ENCODE measurements at places on chromosomes 3 and 15. TPM values are rescaled to one million over a fixed set of nuclear protein-coding genes. Genes with fewer than 3 reads are reported as not detected.

DNA sequence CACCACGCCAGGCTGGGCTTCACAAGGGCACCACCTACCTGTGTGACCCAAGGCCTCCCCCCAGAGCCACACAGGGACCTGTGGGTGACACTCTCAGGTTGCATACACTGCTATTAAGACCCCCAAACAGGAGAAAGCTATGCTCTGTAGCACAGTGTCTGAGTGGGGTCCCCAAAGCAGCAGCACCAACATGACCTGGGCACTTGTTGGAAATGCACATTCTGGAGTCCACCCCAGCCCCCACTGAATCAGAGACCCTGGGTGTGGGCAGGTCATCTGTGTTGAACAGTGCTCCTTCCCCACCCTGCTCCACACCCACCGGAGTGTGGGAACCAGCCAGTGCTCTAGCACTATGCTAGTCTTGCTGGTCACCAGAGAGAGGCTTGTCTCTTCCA, 76.1 kb downstream of the ADAMTS17 start:
- no peak for DNase-seq

DNA sequence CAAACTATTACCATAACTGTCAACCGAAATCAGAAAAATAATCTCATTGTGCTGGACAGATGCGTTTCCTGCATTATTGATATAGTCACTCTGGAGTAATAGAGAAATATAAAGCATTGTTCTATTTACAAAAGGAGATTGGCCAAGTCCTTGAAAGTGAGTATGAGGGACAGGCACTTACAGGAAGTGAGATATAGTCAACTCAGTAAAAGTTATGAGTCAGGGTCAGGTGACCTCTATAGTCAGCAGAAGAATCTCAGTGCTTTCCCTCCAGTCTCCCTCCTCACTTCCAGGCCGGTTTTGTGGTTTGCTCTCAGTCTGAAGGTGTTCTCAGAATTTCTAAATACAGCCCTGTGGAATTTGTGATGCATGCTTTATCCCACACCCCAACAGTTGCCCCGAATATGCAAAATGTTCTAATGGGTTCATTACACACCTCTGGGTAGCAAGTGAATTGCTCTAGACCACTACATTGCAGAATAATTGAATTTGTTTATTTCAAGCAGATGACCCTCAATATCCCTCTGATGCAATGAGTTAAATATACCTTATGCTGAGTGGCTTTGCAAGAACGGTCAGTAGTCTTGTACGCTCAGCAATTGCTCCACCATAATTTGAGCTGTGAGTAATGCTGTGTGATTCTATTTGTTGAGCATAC, 787.7 kb downstream of the MCTP2 start:
- DNase-seq: no peak

DNA sequence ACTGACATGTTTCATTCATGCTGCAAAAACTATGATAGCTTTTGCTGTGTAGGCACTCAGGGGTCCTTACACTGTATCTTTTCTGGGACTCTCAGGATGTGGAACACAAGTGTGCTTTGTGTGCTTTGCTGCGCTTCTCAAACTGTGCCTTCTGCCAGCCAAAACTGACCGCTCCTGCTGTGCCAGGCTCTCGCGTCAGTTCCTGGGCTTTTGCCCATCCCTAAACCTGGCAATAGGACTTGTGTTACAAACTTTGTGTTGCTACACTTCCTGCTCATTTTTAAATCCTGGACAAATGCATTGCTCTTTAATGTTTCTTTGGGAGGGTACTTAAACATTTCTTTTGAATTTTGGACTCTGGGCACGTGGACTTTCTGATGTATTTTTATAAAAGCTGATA, 60.3 kb downstream of the DIPK2A start:
- peak; percentile 68 for DNase-seq

DNA sequence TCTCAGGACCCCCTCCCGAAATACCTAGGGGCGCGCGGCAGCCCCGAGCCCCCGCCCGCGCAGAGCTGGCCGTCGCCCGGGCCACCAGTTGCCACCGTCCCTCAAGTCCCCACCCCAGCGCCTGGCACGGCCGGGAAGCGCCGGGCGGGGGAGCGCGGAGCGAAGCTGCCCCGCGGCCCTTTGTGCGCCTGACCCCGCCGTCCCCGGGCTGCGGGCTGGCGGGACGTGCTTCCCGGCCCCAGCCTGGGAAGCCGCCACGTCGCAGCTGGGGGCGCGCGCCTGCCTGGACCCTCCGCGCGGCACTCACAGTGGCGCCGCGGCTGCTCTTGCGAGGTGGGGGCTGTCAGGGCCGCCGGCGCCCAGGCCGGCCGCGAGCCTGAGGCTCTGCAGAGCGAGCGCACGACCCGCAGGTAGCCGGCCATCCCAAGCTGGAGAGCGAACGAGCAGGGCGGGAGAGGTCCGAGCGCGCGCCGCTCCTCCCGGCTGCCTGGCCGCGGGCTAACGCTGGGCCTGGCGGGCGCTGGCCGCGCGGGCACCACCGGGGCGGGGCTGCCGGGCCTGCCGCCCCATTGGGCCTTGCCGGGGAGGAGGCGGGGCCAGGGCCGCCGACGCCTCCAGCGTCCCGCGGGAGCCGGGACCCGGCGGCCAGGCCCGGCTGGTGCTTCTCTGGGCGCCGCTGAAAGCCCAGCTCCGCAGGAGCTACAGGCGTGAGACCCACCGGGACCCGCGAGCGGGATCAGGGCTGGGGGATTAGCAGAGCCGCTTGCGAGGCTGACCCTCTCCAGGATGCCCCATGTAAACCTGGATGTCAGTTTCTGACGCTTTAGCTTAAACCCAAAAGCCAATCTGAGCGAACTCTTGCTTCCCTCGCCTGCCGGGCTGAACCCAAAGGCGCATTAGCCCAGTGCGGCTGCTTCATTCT, at the start of gene IDH2:
IDH2 (minus strand) TSS at position 500 of the 922 bp plus-strand sequence; CDS start at position 422, 78 bp downstream.
- peak; percentile 90 for DNase-seq

The RBM6 gene
- total RNA-seq: 58.9 TPM

The CCDC33 gene
- 0.04 TPM for total RNA-seq

- no peak for DNase-seq
Observed at GRCh38 chr15:59290295-59291212, 82.1 kb downstream of the MYO1E start.

- no peak for DNase-seq
Observed at GRCh38 chr3:150519026-150519425, 27.3 kb downstream of the SERP1 start.

The FHIT gene
- total RNA-seq: 5.1 TPM

The CAMKV gene
- total RNA-seq: 0.22 TPM

DNA sequence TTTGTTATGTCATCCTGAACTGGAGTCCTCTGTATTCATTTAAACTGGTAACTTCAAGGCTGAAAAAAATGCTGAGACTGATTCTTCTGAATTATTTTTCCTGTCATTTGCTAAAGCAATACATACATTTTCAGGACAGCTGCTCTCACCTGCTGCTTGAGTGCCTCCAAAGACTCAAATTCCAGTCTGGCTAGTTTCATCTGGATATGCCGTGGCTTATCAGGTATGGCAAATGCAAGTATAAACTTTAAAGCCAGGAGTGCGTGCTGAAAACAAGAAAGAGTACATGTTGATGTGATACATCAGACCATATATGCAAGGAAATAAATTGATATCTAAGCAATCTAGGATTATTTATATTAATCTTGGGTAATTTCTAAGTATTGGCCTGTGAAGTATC, 146.1 kb downstream of the SNRK start:
- DNase-seq: no peak

DNA sequence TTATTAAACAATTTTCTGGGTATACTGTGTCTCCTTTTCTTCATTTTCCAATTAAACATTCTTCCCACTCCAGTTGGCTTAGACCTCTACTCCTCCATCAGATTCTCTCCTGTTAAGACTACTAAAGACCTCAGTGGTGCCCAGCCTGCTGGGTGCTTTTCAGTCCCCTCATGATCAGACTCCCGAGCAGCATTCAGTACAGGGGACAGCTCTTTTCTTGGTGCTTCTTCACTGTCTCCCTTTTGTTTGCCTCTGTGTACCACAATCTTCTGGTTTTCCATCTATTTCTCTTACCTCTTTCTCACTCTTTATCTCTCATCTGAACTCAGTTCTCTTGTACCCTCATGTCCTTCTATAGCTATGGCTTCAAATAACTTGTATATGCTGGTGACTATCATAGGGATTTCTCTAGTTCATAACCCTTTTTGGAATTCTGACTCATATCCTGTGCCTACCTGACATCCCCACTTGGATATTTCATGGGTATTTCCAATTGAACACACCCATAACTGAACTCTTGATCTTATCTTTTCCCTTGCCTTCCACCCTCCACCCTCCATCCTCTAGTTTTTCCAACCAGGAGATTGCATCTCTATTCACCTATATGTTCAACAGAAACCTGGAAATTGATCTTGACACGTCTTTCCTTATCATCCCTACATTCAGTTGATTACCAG, 55.6 kb upstream of the ABHD10 start:
- DNase-seq: no peak

The TEX55 gene
- total RNA-seq: not detected

DNA sequence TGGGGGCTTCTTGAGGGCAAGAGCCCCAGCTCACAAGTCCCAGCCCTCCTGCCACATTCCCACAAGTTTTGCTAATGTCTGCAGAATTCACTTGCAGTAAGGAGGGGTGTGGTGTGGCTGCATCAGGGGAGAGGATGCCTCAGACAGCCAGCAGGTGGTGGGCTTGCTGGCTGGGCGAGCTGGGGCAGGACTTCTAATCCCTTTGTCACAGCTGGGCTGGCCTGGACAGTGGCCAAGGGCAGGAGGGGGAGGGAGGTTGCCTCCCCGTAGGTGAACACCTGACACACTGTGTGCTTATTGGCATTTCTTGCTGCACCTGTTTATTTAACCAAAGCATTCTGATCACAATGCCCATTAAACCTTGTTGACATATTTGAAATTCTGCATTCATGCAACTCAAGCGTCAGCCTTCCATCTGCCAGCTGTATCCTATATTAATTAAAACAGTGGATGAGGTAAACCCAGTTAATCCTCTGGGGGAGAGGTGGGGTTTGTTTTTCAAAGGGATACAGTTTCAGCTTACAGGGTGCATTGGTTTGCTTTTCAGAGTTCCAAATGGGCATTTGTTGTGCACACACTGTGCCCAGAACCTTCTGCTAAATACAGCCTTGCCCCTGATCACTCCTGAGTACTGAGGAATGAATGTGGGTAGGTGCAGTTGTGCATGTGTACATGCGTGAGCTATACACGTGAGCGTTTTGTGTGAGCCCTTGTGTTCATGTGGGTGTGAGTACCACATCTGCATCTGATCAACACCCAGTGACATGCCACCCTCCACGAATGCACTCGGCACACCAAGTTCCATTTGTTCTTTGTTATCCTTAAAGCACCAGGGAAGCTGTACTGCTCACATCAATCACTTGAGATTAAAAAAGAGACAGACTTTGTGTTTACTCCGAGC, 268.7 kb downstream of the XXYLT1 start:
- DNase-seq: peak; percentile 45

DNA sequence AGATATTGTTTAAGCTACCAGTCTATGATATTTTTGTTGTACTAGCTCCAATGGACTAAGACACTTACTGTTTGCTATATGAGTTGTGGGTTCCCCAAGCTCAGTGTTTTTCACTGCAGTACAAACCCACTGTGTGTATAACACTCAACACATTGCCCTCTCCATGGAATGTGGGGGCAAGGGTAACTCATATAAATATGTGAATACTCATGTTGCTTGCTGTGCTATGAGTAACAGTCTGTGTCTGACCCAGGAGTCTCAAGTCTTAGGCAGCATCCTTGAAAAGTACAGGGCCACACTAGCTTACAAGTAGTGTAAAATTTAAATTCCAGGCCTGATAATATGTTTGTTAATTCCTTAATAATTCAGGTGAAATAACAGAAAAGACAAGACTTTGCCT, 22.5 kb upstream of the CNTN3 start:
- no peak for DNase-seq

The PDZRN3 gene
- 57.1 TPM for total RNA-seq

DNA sequence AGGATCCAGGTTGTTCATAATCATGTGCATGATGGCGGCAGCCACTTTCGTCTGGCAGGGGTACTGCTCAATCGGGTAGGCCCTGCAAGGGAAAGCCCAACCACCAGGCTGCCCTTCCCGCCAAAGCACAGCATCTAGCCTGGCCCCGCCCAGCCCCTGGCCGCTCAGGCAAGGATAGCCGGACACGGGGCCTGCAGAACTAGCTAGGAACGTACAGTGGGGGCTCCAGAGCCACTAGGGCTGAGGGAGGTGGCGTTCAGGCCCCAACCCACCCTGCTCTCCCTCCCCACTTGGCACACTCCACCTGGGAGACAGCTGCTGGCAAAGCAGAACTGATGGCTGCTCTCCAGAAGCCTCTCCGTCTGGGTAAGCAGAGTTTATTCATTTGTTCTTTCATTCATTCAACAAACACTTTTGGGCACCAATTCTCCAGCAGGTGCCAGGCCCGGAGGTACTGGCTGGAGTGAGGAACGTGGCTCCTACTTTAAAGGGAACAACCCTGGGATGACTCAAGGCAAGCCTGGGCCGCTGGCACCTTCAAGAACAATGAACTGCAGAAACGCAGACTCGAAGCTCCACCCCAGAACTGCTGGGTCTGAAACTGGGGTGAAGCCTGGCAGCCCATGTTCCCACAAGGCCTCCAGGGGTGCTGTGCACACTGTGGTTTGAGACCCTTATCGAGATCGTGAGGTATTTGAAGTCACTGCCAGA, 7.8 kb downstream of the UROC1 start:
- DNase-seq: peak; percentile 34

DNA sequence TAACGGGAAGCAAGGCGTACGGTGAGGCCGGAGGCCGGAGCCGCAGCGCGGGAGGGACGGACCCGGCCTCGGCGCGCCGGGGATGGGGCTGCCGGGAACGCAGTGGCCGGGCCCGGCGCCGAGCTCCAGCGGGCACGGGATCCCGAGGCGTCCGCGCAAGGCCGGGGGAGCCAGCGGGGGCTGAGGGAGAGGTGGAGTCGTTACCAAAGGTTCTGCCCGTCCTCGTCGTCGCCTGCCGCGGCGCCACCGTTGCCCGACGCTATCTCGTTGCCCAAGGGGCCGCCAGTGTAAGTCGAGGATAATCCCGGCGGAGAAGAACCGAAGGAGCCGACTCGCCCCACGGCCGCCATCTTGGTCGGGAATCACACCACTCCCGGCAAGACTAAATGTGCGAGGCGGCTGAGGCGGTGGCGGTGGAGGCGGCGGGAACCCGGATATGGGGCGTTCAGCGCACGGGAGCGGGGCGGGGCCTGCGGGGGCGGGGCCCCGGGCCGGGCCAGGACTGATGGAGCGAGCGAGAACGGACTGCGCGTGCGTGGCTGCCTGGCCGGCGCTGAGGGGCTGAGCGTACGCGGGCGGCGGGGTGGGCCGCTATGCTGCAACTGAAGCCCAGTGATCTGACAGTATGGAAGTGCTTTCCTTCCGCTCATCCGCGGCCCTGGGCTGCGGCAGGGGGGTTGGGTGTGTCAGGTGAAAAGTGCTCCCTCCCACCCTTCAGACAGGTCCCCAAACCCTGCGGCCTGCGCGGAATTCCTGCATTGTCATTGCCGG, at the start of gene DYNC1LI1:
DYNC1LI1 (minus strand) TSS at position 438 of the 771 bp plus-strand sequence; CDS start at position 350, 88 bp downstream.
- peak; percentile 97 for DNase-seq
